ENCODE measurements at places on chromosomes 11 and 22.

DNA sequence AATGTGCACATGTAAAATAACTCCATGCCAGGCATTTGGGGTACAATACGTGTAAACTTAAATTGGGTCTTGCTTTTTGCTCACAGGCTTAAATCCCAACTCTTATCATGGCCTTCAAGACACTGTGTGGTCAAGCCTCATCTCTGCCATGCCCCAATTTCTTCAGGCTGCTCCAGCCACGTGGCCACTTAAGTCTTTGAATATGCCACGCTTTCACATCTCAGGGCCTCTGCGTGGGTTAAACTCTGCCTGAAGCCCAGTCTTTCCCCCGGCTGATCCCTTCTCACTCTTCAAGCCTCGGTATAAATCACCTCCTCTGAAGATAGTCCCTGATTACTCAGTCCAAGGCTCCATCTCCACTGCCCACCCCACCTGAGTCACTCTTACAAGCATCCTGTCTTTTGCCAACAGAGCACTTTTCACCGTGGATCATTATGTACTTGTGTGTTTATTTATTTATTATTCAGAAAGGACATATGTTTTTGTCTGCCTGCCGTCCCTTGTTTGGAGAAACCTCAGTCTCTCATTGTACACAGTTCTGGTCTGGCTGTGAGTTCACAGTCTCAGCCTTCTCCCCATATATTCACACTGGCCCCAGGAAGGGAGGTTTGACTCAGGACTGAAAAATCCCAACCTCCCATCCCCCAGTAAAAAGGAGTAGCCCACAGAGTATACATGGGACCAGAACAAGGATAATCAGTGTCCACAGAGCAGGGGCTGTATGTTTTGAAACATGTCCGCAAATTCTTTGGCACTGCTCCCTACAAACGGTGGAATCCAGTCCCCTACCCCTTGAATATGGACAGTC lies 344.7 kb downstream of the MN1 start:
- DNase-seq = no peak

DNA sequence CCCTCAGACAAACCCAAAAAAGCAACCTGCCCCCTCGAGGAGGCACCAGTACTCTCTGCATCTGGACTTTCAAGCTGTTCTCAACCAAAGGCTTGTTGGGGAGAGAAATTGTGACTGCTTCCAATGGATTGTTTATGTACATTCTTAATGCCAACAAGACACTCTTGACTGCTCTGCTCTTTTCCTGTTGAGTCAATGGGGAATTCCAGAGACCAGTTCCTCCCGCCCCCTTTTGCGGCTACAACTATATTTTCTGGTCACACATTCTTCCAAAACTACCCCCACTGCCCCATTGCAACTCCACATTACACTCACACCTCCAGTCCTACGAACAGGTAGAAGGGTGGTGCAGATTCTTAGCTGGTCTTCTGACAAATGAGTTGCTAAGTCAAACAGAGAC lies 187.0 kb downstream of the DSCAML1 start:
- DNase-seq = peak; percentile 40

DNA sequence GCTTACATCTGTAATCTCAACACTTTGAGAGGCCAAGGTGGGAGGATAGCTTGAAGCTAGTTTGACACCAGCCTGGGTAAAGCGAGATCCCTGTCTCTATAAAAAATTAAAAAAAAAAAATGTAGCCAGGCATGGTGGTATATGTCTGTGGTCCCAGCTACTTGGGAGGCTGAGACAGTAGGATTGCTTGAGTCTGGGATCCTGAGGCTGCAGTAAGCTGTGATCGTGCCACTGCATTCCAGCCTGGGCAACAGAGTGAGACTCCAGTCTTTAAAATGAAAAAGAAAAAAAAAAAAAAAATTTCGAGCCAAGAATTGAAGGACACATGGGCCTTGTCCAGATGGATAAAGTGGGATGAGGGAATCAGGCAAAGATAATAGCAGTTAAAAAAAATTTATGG lies 62.5 kb downstream of the MTMR3 start:
- DNase-seq = no peak

GRCh38 chr11:117564321-117564720 lies 232.7 kb downstream of the DSCAML1 start:
- DNase-seq = no peak

DNA sequence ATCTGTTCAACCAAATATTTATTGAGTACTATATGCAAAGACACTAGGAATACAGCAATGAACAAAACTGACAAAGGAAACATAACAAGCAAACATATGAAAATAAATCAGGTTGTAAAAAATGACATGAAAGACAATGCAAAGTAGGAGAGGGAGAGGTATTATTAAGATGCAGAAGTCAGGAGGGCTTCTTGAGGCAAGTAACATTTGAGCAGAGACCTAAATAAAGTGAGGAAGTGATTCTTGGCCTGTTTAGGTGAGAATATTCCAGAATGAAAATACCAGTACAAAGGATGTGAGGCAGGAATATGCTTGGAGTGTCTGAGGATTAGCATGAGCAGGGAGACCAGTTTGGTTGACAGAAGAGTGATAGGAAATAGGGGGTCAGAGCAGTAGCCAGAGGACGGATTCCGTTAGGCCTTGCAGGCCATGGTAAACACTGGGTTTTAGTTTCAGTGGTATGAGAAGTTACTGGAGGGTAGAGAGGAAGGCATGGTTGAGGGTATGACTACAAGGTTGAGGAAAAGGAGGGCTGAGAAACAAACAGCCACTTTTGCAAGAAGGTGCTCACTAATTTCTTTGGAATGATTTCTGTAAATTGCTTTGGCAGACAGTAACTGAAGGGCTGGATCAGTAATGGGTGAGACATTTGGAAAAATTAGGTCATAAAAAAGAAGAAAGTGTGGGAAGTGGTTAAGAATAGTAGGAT lies 191.9 kb downstream of the SWAP70 start:
- no peak for DNase-seq

GRCh38 chr11:69409812-69410645 lies 71.4 kb upstream of the LINC01488 start:
- peak; percentile 14 for DNase-seq

DNA sequence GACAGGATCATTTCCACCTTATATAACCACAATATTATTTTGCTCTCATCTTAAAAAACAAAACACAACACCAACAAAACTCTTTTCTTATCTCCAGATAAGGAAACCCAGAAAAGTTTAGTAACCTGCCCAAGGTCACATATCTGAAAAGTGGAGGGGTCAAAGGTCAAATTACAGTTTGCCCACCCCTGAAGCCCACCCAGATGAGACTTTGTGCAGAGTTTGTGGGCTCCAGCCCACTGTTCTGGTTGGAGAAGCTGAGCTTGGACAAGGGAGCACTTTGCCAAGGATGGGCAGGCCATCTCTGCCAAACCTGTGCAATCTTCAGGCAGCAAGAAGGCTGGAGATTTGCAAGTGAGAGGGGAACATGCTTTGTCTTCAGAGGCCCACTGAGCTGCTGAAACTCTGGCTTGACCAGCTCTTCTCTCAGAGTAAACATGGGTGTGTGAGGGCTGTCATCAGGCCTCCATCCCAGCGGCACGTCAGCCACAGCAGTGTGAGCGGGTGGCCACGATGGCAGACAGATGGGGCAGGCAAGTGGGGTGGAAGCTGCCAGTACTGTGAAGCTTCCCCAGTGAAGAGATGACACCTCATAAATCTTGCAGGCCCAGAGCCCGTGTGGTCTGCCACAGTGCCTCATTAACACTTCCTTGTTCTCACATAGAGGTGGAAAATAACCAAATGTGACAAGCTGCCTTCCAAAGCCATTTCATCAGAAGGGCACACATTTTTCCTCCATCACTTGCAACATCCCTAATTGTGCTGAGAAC lies 111.8 kb downstream of the CCDC81 start:
- no peak for DNase-seq

DNA sequence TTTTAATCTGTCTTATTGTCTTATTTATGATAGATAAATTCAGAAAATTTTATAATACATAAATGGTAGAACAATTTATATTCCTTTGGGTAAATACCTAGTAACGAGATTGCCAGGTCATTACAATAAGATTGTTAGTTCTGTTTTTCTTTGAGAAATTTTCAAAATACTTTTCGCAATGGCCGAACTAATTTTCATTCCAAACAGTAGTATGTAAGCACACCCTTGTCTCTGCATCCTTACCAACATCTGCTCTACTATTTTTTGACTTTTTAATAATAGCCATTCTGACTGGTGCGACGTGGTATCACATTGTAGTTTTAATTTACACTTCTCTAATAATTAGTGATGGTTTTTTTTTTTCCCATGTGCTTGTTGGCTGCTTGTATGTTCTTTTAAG lies 351.4 kb upstream of the LUZP2 start:
- DNase-seq = no peak

GRCh38 chr11:127492029-127492428 lies 491.5 kb upstream of the KIRREL3 start:
- DNase-seq = no peak

DNA sequence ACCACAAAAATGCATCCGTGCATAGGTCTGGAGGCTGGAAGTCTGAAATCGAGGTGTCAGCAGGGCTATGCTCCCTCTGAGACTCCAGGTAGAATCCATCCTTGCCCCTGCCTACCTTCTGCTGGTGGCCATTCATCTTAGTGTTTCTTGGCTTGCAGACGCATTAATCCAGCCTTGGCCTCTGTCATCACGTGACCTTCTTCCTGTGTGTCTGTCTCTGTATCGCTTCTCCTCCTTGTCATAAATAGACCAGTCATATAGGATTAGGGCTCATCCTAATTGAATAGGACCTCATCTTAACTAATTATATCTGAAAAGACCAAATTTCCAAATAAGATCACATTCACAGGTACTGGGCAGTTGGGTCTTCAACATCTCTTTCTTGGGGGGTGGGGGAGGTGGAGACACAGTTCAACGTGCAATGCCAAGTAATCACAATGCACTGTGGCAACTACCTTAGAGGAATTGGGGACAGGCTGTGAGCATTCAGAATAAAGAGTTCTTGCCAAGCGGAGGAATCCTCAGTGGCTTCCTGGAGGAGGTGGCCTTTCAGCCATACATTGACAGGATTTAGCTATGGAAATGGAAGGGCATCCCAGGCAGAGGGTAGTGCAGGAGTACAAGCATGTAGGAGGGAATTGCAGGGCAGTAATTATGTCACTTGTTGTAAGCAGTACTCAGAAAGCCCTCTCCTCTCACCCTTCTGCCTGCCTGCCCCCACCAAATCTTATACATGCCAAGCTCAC lies 96.2 kb upstream of the SYT13 start:
- DNase-seq = no peak
